ENCODE measurements at places on chromosomes 12 and 14. TPM values are rescaled to one million over a fixed set of nuclear protein-coding genes. Genes with fewer than 3 reads are reported as not detected.

Gene GPR65
- polyA plus RNA-seq = 0.50 TPM

Gene SERPINA12
- polyA plus RNA-seq = 0.33 TPM

DNA sequence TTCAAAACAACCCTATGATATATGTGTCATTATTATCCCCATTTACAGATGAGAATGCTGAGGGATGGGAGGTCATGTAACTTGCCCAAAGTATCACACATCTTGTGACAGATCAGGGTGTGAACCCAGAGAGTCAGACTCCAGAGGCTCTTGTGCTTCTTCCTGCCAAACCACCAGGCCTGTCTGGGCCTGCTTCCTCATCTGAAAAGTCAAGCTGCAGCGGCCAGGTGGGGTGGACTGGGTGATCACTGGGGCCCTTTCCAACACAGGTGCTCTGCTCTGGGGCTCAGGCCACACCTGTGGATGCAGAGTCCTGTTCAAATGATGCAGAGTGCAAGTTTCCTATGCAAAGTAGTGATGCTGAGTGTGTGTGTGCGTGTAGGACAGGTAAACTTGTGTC lies 26.7 kb downstream of the TSPAN11 start:
- DNase-seq = no peak

DNA sequence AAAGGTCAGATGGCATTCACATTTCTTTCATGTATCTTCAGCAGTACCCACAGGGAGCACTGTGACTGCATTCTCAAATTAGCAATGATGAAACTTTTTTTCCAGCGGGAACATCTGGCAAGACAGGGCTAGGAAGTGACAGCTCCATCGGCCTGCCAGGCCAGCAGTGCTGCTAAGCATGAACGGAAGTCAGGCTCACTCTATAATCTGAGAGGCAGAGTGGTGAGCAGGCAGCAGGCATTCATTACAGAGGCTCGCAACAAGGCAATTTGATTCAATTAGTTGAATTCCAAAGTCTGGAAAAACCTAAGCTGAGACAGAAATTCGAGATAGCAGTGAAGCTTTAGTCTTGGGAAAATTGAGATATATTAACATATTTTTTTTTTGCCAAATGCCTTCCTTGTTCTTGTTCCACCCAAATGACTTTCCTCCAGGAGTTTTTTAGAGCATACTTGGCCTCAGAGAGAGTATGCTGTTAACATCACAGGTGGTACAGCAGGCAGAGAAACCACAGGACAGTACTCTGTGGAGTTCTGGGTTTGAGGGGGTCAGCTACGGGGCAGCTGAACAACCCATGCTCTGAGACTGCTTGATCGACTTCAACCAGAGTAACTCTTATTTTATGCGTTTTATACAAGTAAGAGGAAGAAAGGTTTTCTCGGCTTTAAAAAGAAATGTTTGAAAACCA lies 414.9 kb downstream of the APAF1 start:
- peak; percentile 35 for DNase-seq

DNA sequence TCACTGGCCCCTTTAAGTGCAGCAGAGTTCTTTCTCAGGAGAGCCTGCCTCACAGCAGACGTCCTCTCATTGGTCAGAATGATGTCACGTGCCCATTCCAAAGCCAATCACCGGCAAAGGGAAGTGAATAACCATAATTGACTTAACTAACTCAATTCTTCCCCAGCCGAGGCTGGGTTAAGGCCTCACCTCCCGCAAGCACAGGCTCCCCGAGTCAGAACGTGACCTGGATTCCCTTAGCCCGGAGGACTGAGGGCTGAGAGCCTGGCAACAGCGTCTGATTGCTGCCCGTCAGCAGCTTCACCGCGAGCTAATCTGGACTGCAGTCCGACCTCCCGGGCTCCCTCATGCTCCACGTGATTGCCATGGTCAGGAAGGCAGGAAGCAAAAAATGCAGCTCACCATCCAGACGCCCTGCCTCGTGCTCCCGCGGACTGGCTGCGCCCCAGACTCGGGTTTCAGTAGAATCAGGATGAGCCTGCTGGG lies 92.1 kb upstream of the FZD10 start:
- DNase-seq = no peak

GRCh38 chr12:92930421-92930820 lies 1.3 kb upstream of the EEA1 start:
- no peak for DNase-seq
